HFF-Myc (cell line): ENCODE measurements at places on chromosomes 11 and 22.

GRCh38 chr11:124943254-124943616 lies 7.4 kb upstream of the HEPACAM start:
- DNase-seq = no peak

DNA sequence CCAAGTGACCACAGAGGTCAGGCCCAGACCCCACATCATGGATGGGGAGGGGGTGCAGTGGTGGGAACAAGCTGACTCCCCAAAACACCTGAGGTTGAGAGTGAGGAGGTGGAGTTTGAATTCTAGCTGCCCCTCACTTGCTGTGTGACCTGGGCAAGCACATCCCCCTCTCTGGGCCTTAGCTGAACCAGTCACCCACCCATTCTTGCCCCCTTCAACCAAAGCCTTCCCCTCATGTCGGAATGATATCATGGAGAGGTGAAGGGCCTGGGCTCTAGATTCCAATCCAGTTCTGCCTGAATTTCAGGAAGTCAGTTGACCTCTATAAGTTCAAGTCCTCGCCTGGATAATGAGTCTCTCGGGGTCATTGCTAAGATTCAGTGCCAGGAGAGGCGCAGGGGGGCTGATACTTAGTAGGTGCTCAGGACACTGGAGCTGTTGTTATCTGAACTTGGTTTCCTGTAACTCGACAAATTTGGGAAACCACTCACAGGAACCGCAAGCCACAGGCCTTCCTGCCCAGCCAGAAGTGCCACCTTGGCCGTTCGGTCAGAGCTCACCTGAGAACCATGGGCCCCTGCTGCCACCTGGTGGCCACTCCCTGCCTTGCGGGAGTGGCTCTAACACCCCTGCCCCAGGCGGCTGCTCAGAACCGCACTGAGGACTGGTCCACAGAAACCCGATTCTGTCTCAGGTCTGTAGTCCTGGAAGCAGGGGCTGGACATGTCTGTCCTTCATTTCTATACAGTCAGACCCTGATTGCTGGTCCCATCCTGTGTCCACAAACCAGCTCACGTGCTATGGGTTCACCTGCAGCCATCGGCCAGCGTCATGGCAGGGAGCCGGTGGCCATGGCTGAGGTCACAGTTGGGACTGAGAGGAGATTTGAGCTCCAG lies 6.9 kb downstream of the CDC42EP1 start:
- no peak for DNase-seq

DNA sequence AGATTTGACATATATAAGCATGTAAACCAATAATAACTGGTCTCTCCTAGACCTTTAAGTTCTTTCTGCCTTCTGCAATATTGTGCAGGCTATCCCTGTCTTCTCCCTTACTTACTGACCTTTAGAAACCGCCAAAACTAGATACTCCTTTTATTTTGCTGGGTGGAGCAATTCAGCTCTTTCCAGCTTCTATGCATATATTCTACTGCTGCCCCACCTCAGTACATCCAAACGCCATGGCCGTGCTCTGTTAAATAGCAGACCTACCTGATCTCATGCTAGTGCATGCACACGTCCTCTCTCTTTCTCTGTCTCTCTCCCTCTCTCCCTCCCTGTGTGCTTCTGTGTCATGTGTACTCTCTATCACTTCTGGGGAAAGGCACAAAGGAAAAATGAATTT lies 76.7 kb upstream of the CAPRIN1 start:
- DNase-seq = no peak

GRCh38 chr11:125358254-125358840 lies 137.7 kb downstream of the FEZ1 start:
- DNase-seq = no peak

GRCh38 chr11:76459299-76459698 lies 14.5 kb downstream of the EMSY start:
- no peak for DNase-seq
